ENCODE measurements at places on chromosomes 5 and 9. TPM values are rescaled to one million over a fixed set of nuclear protein-coding genes. Genes with fewer than 3 reads are reported as not detected.

Gene MAML1
- polyA plus RNA-seq, result 6.7 TPM

Gene SHC3
- polyA plus RNA-seq, result 1.8 TPM

Gene SPATA31A1
- polyA plus RNA-seq, result not detected

Gene TMEM174
- polyA plus RNA-seq, result not detected

Gene SIT1
- polyA plus RNA-seq, result 0.87 TPM

Gene PCDHA9
- polyA plus RNA-seq, result not detected

Gene FEM1C
- polyA plus RNA-seq, result 8.0 TPM

Gene NIM1K
- 3.1 TPM for polyA plus RNA-seq

DNA sequence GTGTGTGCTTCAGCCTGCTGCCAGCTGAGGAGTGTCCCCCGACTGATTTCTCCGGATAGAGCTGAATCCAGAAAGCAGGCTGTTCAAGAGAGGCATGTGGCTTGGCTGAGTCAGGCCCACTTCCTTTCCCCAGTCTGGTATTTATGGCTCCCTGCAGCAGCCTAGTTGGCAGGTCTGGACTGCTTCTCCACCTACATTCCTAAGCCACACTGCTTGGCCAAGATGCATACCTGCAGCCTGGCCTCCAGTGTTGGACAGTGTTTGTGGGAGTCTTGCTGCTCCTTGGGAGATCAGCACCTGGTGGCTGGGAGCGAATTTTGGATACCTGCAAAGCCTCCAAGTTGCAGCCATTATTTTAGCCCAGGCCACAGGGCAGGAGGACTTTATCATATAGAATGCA, 670.8 kb downstream of the ACTL7B start:
- no peak for DNase-seq

- DNase-seq, result no peak
Observed at GRCh38 chr5:145236127-145236526, 599.0 kb downstream of the PRELID2 start.

- no peak for DNase-seq
Observed at GRCh38 chr9:69829484-69829883, 8.9 kb downstream of the CFAP95 start.

DNA sequence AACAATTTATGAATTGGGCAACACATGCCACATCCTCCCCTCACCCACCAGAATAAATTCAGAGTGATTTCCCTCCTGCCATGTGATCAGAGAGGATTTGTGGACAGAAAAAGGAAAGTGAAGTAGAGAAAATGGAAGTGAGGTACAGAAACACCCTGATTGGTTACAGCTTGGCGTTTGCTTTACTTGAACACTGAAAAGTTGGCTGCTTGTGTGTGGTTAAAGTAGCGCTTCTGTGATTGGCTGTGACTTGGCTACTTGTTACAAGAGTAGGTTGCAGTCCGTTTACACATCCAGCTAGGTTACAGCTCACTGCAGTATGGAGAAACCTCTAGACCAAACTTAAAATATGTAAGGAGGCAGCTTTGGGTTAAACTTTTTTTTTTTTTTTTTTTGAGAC, 205.2 kb upstream of the ZNF608 start:
- DNase-seq, result no peak

GRCh38 chr5:96199713-96200183, 233.3 kb downstream of the PCSK1 start:
- DNase-seq, result no peak

DNA sequence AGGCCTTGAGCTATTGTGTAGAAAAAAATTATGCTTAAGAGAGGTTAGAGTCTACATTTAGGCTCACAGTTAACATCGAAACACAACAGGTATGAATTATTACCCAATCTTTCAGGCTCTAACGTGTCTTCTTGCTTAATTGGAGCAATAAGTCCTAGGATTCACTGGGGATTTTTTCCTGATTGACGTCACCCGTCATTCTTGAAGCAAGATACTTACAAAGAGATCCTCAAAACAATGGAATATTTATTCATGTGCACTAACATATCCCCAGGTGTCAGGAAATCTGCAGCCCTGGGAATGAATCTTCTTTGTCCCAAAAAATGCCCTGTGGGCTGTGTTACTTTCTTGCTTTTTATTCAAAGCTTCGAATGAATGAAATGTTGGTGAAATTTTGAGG, 413.5 kb downstream of the NFIB start:
- no peak for DNase-seq

DNA sequence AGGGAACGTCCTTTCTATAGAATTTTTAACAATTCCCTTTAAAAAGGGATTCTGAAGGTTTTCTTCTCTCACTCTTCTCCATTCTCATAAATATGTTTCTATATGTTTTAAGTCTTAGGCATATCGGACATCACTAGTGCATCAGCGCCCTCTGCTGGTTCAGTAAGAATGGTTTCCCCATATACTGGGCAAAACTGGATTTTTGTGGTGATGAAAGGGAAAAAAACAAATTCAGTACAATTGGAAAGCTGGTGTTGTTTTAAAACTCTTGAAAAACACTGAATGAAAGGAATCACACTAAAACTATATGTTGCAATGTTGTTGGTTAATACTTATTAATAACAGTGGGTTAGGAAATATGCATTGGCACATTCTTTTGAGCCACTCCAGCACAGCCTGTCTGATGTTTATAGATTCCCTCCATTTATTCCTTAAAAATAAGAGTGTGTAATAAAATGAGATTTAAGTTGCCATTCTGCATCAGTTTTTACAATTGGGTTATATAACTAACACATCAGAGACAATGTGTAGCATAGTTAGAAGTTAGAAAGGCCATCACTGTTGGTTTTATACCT, 15.8 kb downstream of the CWC27 start:
- peak; percentile 80 for DNase-seq

DNA sequence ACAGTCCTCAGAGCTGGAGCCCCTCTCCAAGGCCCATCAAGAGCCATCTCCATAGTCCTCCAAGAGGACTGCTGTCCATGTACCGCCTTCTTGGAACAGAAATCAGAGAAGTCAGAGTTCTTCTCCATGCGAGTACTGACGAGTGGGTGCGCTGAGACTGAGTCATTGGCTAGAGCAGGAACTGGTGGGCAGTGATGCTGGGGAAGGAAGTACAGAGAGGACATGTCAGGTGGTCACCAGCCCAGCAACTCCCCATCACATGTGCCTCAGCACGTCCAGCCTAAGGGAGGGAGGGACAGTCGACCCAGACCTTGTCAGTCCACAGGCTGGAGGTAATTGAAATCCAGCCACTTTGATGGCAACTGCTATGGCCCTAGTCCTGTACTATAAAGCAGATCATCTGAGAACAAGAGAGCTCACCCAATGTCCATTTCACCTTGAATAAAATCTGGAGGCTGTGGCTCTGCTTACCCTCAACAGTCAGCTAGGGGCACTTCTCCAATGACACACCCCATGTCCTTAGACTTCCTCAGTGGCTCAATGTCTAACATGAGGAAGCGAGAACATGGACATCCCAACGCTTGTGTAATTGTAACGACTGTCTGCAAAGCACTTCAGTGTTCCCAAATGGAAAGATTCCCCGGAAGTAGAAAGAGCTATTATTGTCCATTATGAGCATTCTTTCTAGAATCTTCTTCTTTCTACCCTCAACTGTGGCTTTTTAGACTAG, 15.0 kb upstream of the FBP1 start:
- DNase-seq, result no peak

DNA sequence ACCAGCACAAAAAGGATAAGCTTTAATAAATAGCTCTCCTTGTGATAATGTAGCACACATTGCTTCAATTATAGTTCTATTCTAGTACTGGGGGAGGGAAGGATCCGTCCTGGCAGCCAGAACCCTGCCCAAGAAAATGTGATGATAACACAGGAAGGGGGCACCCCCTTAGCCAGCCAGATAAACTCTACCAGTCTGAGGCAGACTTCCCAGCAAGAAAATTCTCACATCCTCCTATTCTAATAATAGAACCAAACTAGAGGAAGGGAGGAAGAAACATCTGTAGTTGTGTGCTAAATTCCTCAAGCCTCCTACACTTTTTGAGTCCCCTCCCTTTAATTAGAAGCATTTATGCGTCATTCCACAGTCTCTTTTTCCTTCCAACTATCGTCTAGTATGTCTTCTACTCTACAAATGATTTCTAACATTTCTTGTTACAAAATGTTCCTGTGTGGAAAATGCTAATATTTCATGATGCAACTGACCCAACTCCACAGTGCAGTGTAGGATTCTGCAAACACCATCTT, 261.0 kb downstream of the SEMA5A start:
- no peak for DNase-seq

GRCh38 chr9:126461608-126462007, 135.0 kb downstream of the MVB12B start:
- no peak for DNase-seq

DNA sequence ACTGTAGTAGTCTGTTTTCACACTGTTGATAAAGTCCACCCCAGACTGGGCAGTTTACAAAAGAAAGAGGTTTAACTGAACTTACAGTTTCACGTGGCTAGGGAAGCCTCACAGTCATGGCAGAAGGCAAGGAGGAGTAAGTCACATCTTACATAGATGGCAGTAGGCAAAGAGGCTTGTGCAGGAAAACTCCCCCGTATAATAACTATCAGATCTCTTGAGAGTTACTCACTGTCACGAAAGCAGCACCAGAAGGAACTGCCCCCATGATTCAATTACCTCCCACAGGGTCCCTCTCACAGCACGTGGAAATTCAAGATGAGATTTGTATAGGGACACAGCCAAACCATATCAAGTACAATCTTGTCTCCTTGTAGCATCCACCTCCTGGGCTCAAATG, 21.1 kb downstream of the PARP8 start:
- no peak for DNase-seq

DNA sequence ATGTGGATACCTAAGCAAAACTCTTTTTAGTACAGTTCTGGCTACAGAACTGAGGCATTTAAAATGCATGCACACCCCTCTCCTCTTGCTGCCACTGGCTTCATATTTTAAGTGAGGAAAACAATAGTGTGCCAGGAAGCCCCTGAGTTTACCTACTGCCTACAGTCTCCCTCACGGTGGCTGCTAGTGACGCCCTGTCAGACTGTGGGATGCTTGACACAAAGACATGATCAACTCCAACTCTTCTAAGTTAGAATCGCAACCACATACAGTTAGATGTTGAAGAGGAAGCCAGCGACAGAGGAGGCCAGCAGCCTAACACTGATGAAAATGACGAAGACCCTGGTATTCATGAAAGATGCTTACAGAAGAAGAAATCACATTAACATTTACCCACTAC, 1.3 kb downstream of the SEC16A start:
- no peak for DNase-seq

DNA sequence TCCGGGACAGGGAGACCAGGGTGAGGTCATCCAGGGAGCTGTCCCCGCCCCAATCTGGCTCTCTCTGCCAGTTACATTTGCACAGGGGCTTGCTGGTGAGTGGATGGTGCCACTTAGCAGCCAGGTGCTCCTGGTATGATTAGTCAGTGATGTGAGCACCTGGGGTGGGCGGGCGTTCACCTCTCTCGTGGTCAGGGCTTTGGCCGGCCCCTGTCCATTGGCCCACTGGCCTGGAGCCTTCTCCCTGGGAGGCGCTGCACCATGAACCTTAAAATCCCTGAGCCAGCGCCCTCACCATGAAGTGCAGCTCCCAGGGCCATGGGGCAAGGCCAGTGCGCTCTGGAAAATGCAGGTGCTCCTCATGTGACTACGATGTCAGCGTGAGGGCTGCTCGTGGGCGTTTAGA, 2.0 kb downstream of the NKD2 start:
- no peak for DNase-seq

- DNase-seq, result peak; percentile 72
Observed at GRCh38 chr5:177317959-177318377, 6.3 kb upstream of the MXD3 start.

- no peak for DNase-seq
Observed at GRCh38 chr9:118784033-118784432, 585.2 kb downstream of the BRINP1 start.

- DNase-seq, result no peak
Observed at GRCh38 chr9:124366476-124367220, 48.6 kb downstream of the PSMB7 start.

- no peak for DNase-seq
Observed at GRCh38 chr5:131198625-131199024, 27.9 kb downstream of the LYRM7 start.

DNA sequence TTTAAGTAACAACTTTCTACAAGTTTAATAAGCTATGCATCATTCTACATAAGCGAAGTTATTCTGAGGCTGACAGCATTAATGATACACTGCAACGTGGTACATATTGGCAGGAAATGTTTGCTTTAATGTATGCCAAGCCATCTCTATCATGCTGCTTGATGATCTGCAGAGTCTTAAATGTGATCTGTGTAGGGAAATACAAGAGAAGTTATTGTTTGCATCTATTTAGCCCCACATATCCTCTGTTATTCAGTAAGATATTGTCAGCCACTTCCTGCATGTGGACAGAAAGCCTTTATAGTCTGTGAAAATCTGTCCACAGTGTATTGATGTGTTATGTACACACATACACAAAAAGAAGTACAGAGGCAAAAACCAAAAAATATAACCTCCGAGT, 193.1 kb upstream of the FREM1 start:
- DNase-seq, result peak; percentile 53

Measured in lung (tissue), 17 donors.